Neural crest cell (in vitro differentiated cells): ENCODE measurements at places on chromosomes 1 and 21. TPM values are rescaled to one million over a fixed set of nuclear protein-coding genes. Genes with fewer than 3 reads are reported as not detected.

DNA sequence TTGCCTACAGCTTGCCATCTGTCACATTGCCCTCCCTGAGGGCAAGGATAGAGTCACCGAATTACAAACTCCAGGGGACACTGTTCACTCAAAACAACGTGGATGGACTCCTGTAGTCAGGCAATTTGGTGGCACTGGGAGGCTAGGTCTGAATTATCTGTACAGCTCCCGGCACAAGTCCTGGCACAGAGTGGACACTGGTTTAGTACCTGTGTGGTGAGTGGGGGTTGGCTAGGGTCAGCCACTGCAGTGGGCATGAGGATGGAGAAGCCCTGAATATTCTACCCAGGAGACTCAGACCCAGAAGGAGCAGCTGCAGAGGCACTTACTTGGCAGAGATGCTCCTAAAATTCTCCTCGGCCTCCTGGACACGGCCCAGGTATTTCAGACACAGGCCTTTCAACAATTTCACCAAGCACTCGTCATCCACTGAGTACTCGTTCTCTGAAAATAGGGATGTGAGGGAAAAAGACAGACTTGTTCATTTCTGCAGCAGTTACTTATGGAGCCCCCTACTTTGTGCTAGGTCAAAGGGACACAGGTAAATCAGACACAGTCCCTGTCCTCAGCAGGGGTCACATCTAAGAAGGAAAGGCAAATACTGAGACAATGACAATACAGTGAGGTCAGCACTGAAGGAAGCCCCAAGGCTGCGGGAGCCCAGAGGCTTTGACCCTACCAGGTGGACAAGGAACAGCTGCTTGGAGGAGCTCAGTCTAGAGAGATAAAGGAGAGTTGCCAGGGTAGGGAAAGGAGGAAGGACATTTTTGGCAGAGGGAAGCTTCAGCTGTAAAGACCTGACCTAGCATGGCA lies 40.5 kb downstream of the TTC39A start:
- DNase-seq = no peak

- no peak for DNase-seq
Measured at GRCh38 chr1:226111883-226112261, 49.4 kb downstream of the H3-3A start.

GRCh38 chr1:183223467-183223866 lies 37.4 kb downstream of the LAMC2 start:
- DNase-seq = no peak

- no peak for DNase-seq
Measured at GRCh38 chr1:85554630-85555327, 25.8 kb upstream of the CCN1 start.

GRCh38 chr21:31201548-31201947 lies 142.5 kb downstream of the TIAM1 start:
- no peak for DNase-seq

Gene GPR3
- total RNA-seq = 6.1 and 7.0 TPM in 2 replicates

Gene TAGLN2
- 20.1 and 20.9 TPM in 2 replicates for total RNA-seq
